ENCODE measurements at places on chromosomes 5 and 9.
A peak's percentile ranks its signal among the peaks of the same experiment; 100 is the strongest.

GRCh38 chr9:125472926-125473701, 211.5 kb downstream of the GAPVD1 start:
- no peak for DNase-seq

- DNase-seq = no peak
Measured at GRCh38 chr9:92234514-92234913, 59.0 kb downstream of the IARS1 start.

GRCh38 chr9:7607421-7607820, 192.2 kb downstream of the DMAC1 start:
- DNase-seq = no peak

GRCh38 chr5:173430394-173430793, 102.2 kb upstream of the STC2 start:
- DNase-seq = no peak

DNA sequence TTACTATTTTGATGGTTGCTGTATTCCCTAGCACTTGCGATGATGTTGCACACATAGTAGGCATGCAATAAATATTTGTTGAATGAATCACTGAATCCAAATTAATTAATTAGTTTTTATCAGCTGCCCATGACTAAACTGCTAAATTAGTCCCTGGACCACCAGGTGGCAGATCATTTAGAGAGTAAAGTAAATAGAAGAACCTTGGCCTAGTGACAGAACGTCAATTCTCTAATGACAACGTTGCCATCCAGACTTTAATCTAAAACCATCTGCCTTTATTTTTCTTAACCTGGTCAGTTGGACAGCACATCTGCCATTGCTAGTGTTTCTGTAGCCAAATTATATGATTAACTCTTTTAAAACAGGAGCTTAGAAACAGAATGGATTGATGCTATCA, 457.5 kb downstream of the KIF4B start:
- DNase-seq = no peak

- DNase-seq = peak; percentile 44
Measured at GRCh38 chr9:88578121-88579049, 43.4 kb downstream of the NXNL2 start.

DNA sequence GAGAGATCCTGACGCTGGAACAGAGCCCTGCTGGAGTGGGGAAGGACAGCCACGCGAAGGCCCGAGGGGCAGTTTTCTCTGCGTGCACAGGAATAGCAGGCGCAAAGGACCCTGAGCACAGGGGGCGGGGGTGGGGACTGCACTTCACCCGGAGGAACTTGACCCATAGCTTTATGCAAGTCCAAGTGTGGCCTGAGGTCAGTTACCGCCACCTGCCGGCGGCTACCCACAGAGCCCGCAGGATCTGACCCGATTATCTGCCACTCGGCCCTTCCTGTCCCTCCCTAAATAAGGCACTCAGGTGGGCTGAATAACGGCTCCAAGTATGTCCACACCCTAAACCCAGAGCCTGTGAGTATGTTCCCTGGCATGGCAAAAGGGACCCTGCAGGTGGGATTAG, 65.4 kb upstream of the FCN1 start:
- no peak for DNase-seq

DNA sequence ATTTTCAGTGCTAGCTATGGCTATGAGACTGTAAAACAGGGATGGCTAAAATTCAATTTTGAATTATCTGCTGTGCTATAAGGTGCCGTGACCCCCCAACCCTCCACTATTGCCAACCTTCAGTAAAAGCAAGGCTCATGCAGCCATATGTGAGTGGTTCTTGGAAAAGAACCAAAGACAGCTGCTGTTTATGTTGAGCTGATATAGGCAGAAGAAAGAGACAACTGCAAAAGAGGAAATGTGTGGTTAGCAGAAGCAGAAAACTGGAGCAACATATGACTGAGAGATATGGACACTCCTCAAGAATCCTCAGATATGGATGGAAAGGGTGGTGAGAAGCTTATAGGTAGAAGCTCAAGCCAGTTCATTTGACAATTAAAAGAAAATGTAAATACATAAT, 200.3 kb downstream of the TLE1 start:
- DNase-seq = no peak

DNA sequence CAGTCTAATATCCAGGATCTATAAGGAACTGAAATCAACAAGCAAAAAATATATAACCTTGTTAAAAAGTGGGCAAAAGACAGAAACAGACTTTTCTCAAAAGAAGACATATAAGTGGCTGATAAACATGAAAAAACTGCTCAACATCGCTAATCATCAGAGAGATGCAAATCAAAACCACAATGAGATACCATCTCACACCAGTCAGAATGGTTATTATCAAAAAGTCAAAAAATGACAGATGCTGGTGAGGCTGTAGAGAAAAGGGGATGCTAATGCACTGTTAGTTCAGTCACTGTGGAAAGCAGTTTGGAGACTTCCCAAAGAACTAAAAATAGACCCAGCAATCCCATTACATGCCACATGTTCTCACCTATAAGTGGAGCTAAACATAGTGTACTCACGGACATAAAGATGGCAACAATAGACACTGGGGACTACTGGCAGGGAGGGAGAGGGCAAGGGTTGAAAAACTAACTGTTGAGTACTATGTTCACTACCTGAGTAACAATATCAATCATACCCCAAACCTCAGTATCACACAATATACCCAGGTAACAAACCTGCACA, 11.7 kb upstream of the TSSK1B start:
- DNase-seq = no peak

- no peak for DNase-seq
Measured at GRCh38 chr5:108118813-108119514, 262.9 kb downstream of the FBXL17 start.

DNA sequence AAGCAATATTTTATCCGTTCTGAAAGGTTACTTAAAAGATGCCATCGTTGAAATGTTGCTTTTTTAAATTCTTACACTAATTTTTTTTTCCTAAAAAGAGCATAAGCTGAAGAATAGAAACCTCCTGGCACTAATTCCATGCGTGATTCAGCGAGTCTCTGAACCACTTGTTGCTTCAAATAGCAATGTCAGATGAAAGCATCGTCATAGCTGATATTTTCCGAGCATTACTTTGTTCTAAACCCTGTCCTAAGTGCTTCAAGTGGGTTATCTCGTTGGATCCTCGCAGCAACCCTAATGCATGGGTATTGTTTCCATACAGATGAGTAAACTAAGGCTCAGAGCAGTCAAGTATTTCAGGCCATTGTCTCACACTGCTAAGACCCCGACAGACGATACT, 79.7 kb downstream of the CDH6 start:
- DNase-seq = no peak

GRCh38 chr9:119332522-119332921, 36.7 kb downstream of the BRINP1 start:
- DNase-seq = no peak

GRCh38 chr9:34035656-34036055, 13.0 kb downstream of the UBAP2 start:
- DNase-seq = no peak

DNA sequence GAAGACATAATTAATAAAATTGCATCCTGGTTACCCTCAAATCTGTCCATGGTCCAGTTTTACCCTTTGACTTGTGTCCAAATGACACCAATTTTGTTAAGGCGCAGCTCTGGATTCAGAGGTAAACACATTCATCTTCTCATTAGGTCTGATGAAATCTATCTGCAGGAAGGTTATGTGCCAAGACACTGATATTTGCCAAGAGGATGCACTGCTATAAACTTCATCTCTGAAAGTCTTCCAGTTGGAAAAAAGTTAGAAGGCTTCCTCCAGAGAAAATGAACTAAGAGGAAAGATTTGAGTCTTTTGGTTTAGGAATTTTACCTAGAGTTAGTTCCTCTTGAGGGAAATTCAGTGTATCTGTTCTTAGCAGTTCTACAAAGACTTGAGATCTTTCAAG, 717.8 kb downstream of the DTWD2 start:
- DNase-seq = no peak

GRCh38 chr9:20242510-20243189, 379.6 kb downstream of the MLLT3 start:
- peak; percentile 25 for DNase-seq

DNA sequence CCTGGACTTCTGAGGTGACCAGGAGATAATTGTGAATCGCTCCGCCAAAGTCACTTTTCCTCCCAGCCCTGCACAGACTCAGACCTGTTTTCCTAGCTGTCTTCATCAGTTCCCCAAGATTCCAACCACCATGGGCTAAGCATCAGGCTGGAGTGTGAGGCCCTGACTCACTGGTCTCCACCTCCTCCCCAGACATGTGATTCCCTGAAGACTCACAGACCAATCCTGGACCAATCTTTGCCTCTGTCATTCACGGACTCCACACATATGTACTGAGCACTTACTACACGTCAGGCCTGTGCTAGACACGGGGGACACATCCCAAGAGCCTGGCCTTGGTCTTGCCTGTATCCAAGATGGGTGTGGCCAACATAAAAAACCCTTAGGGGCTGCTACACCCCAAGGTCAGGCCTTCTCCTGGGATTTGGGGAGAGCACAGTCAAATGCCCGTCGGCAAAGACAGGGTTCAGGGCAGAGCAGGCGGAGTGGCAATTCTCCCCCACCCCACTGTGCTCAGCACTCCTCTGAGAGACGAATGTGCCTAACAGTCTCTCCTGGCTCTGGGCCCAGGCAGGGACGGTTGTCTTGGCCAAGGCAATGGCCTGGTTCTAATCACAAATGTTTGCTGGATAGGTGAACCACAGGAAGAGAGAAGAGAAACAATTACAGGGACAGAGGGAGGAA, 11.9 kb downstream of the EEIG1 start:
- DNase-seq = no peak

DNA sequence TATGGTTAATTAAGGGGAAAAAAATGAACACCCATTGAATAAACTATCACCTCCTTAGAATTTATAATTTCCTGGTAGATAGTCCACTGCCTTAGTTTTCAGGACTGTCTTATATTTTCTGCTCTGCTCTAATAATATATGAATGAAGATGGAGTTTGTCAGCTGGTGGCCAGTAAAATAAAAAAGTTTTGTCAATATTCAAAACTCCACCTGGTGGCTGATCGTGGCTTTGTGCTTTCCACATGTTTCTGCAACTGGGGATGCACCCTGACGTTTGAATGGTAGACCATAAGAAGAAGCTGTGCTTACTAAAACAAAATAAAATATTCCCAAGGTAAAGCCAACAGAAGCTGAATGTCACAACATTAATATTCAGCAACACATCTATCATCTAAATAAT, 286.6 kb upstream of the IZUMO3 start:
- DNase-seq = no peak

DNA sequence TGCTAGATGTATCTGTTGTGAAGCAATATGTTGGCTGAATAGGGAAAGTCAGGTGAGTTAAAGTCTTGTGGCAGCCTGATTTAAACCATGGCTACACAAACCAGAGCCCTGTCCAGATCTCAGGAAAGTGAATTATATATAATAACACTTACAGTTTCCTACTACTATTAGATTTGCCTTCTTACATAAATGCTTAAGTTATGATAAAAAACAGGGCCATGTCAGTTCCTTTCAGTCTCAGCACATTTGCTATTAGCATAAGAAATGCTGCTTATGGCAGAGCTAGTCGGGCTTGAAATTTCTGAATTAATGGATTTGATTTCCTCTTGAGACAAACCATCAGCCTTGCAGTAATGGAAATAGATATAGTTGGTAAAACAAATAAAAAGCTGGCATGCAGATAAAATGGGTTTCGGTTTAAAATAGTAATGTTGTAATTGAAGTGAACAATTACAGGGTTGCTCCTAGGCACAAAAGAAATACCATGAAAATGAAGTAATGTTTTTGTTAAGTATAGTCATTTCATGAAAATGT, 664.2 kb upstream of the ZNF608 start:
- DNase-seq = no peak

GRCh38 chr5:125489146-125489545, 742.7 kb upstream of the ZNF608 start:
- no peak for DNase-seq

GRCh38 chr9:132783006-132783405, 95.1 kb downstream of the AK8 start:
- no peak for DNase-seq

- no peak for DNase-seq
Measured at GRCh38 chr9:127651697-127652610, 39.9 kb downstream of the STXBP1 start.

- DNase-seq = no peak
Measured at GRCh38 chr5:157915638-157916037, 56.7 kb upstream of the CLINT1 start.

DNA sequence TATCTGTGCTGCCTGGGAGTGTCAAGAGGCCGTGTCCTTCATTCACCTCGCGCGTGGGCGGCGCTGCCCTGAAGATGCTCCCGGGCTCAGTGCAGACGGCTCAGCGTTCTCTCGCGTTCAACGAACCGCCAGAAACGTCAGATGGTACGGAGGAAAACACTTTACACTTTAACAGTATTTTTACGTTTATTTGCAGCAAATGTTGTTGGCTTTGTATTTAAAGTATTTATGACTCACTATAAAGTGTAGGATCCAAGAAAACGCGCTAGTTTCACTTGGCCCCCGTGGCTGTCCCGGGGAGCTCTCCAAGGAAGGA, 544 bp upstream of the ERCC6L2 start:
- DNase-seq = no peak

GRCh38 chr9:130124085-130124860, 47.9 kb upstream of the NCS1 start:
- no peak for DNase-seq

- DNase-seq = no peak
Measured at GRCh38 chr5:73987915-73988314, 361.9 kb downstream of the ARHGEF28 start.

DNA sequence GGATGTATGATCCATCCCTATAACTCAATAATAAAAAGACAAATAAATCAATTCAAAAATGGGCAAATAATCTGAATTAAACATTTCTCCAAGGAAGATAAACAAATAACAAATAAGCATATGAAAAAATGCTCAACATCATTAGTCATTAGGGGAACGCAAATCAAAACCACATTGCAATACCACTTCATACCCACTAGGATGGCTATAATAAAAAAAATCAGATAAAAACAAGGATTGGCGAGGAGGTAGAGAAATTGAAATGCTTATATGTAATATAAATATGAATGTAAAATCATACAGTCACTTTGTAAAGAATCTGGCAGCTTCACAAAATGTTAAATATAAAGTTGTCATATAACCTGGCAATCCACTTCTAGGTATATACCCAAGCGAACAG, 52.3 kb upstream of the TBCA start:
- DNase-seq = no peak

GRCh38 chr9:112780450-112781036, 30.0 kb downstream of the SNX30 start:
- no peak for DNase-seq

GRCh38 chr5:99169309-99169708, 240.5 kb upstream of the CHD1 start:
- DNase-seq = no peak

GRCh38 chr5:86143837-86144236, 473.9 kb upstream of the COX7C start:
- DNase-seq = no peak

GRCh38 chr5:10801931-10802666, 41.1 kb upstream of the DAP start:
- no peak for DNase-seq

DNA sequence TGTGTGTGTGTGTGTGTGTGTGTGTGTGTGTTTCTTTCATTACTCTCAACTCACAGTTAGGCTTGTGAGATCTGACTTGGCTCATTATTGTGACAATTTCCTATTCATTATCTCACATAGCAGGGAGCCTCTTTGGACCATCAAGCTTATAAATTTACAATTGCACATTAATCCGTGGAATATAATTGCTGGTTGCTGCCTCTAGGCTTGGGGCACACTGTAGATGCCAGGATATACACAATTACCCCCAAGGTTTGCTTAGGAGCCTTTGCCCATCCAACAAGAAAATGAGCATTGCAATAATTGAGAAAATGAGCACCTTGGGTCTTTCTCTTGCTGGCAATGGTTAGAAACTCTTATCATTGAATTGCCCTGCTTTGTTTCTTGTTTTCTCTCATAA, 161.6 kb upstream of the DMRTA1 start:
- DNase-seq = no peak
